ENCODE measurements at places on chromosomes 1 and 21. TPM values are rescaled to one million over a fixed set of nuclear protein-coding genes. Genes with fewer than 3 reads are reported as not detected.

The CLDN14 gene
- polyA plus RNA-seq, result 2.5 TPM

The AP4B1 gene
- 22.8 TPM for polyA plus RNA-seq

GRCh38 chr1:114345930-114346479, 165.0 kb downstream of the TRIM33 start:
- peak; percentile 16 for DNase-seq

The OR2AK2 gene
- not detected for polyA plus RNA-seq

GRCh38 chr1:68384321-68384813, 65.4 kb downstream of the RPE65 start:
- no peak for DNase-seq

DNA sequence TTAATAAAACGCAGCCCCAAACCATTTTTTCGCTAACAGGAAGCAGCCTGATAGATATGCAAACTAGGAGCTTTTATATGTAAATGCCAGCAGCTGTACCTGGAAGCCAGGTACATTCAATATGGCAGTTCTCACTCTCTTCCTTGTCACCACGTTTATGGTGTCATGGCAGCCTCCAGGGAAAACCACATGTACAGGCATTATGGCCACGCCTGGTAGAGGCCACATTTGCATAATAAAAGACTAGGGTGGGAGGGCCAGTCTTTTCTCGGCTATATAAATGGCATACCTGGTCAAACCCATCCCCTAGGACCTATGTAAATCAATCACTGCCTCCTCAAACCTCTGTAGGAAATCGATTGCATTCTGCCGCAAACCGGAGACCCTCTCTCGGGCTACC, 247.5 kb downstream of the NEGR1 start:
- no peak for DNase-seq

The BRDT gene
- 0.31 TPM for polyA plus RNA-seq

The NOS1AP gene
- 10.2 TPM for polyA plus RNA-seq

GRCh38 chr1:100313382-100313781, 38.9 kb upstream of the CDC14A start:
- DNase-seq, result no peak

The TFF2 gene
- not detected for polyA plus RNA-seq

- no peak for DNase-seq
Measured at GRCh38 chr1:109277434-109278204, 5.3 kb downstream of the PSRC1 start.

The ACTN2 gene
- polyA plus RNA-seq, result 0.47 TPM

- DNase-seq, result no peak
Measured at GRCh38 chr1:44067266-44068250, 36.3 kb upstream of the SLC6A9 start.

The AMY1A gene
- polyA plus RNA-seq, result not detected

DNA sequence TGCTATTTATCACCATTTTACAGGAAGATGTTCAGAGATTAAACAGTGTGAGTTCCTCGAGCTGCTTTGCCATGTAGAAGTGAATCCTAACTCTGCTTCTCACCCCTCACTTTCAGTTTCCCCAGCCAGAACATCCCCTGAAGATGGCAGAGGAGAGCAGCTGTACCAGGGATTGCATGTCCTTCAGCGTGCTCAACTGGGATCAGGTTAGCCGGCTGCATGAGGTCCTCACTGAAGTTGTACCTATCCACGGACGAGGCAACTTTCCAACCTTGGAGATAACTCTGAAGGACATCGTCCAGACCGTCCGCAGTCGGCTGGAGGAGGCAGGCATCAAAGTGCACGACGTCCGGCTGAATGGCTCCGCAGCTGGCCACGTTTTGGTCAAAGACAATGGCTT, 16.9 kb downstream of the TENT5C start:
- no peak for DNase-seq

The THEM5 gene
- polyA plus RNA-seq, result 0.49 TPM

DNA sequence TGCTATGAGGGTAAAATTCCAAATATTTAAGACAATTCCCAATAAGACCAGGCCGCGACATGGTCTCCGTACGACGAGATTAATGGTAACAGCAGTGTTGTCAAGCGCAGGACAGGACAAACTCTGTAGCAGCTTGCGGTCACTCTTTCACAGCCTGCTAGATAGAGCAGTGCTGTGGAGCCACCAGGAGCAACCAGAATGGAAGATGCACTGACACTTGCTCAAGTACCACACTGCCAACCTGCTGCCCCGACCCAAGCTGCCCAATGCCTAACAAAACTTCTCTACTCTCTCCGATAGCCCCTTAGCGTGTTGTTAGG, 636 bp downstream of the WARS2 start:
- DNase-seq, result peak; percentile 58

GRCh38 chr1:25698252-25698651, 81.7 kb downstream of the MAN1C1 start:
- DNase-seq, result no peak

DNA sequence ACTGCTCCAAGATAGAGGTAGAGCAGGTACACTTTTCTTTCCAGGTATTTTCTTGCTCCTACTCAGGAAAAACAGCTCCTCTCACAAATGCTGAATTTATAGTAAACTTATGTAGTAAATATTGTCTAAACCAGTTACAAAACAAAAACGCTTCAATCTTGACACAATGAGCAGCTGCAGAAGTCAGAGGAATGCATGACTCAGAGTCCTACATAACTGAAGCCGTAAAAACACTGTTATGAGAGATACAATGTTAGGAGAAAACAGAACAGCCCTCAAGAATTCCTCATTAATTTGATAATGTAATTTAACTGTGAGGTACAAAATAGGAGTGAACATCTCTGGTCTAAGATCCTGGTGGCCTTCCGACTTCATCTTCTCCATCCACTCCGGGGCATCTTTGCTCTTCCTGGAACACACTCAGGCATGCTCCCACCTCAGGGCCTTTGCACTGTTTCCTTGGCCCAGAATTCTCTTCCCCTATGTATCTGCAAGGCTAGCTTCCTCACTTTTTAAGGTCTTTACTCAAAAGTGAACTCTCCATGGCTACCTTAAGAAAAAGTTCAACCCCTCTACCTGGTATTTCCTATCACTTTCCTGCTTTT, 138.5 kb downstream of the SLC45A1 start:
- no peak for DNase-seq

GRCh38 chr1:30521261-30521865, 202.0 kb downstream of the MATN1 start:
- no peak for DNase-seq

GRCh38 chr1:209435654-209436566, 147.6 kb upstream of the CAMK1G start:
- peak; percentile 50 for DNase-seq

DNA sequence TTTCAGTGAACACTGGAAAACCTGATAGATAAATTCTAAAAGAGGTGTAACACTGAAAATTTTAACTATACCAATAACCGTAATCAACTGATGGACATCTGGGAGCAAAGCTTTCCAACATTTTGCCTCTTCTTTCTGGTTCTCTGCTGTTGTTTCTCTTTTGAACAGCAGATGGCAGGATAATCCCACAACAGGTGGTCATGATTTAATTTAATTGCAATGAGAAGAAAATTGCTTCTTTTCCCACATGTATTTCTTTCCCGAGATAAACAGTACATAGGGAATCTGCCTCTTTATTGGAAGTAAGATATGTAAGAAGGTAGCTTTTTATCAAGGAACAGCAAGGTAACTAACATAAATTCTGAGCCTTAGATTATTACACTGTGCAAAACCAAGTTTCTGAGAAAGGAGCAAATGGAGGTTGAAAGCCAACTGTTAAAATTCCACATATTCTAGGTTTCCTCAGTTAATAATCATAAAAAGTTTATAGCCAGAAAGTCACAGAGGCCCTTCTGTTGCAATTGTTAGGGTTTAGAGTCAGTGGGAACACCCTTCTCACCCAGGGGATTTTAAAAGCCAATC, 72.9 kb downstream of the RPS6KA1 start:
- DNase-seq, result no peak

The BLZF1 gene
- 31.1 TPM for polyA plus RNA-seq

- no peak for DNase-seq
Measured at GRCh38 chr1:19949016-19949415, 25.6 kb upstream of the PLA2G2E start.

The C1orf52 gene
- polyA plus RNA-seq, result 37.8 TPM

- DNase-seq, result no peak
Measured at GRCh38 chr1:74470251-74470650, 42.2 kb downstream of the LRRC53 start.

All from right renal cortex interstitium (tissue), 3 donors.